Hematopoietic multipotent progenitor cell treated with erythropoietin and hydrocortisone succinate and interleukin-3 and kit ligand, for 15 days (in vitro differentiated cells): ENCODE measurements at places on chromosomes 3 and 15.
A peak's percentile ranks its signal among the peaks of the same experiment; 100 is the strongest.

- DNase-seq, result no peak
These were observed 421.9 kb downstream of the MECOM start for GRCh38 chr3:169241630-169241990.

DNA sequence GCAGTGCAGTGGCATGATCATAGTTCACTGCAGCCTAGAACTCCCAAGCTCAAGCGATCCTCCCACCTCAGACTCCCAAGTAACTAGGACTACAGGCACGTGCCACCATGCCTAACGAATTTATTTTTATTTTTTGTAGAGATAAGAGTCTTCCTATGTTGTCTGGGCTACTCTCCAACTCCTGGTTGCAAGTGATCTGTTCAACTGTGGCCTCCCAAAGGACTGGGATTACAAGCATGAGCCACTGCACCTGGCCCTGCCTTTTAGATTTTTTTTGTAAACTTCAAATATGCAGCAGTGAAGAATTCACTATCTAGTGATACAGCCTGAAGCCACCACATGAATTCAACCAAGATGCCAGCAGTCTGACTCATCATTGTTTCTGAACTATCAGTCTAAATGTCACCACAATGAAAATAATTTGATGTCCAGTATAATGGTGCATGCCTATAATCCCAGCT, 32.7 kb downstream of the UBXN7 start:
- DNase-seq, result peak; percentile 31

GRCh38 chr15:81901319-81901718, 144.5 kb downstream of the MEX3B start:
- DNase-seq, result no peak

- DNase-seq, result no peak
These were observed 27.4 kb upstream of the FOXB1 start for GRCh38 chr15:59976480-59977271.

DNA sequence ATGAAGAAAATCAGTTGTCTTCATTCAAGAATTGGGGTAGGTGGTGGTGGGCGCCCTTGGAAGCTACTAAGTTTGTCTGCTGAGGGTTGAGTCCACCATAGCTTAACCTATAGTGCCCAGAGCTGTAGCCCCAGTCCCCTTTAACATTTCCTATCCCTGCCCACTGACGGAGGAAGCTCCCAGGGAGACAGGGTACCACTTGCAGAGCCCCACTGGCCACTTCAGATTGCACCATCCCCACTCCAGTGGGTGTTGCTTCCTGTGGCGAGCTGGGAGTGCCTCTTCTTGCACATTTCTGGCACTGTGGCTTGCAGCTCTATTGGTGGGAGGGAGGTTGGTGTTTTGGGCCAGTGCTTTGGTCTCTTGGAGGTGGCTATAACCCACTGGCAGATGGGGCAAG, 2.7 kb downstream of the PXYLP1 start:
- no peak for DNase-seq

DNA sequence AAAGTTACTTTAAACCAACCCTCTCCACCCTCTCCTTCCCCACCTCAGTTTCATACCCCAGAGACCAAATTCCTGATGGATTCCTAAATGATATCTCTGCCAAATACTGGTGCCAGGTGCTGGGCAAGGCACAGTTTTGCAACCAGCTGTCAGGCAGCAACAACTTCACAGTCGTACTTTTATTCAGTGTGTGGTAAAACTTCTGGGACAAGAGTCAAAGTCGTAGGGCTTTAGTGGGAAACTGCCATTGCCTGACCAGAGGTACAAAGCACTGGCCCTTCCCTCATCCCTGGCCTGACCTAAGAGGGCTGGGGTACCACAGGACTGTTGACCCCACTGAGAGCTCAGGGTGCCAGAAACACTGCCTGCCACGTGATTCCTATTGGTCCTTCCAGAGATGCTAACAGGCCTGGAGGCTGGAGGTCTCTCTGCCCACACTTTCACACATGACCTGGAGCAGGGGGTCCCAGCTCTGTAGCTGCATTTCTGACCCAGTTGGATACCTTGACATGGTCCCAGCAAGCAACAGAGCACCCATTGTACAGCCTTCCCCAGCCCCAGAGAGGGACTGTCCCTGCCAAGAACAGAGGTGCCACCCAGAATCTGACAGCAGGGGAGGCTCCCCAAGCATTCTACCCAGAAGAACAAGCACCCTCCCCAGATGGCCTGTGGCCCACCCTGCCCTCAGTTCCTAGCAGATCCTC, 59.9 kb downstream of the LIPC start:
- DNase-seq, result no peak

GRCh38 chr15:26191193-26191592, 328.1 kb upstream of the ATP10A start:
- DNase-seq, result no peak

DNA sequence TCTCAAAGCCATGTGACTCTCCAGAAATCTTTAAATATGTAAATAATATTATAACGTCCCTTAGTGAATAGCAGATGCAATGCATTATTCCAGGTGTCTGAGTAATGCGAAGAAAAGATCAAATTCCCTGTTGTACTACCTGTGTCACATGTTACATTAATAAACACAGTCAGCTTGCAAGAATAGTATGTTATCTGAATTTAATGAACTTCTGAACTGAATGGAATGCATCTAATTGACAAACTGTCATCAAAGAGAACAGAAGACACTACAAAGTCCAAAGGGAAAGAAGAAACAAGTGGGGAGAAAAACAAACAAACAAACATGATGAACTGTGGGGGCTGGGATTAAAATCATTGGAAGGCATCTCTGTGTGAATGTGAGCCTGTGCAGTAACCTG, 508.8 kb downstream of the LPP start:
- DNase-seq, result no peak

- no peak for DNase-seq
These were observed 620.3 kb upstream of the AGTR1 start for GRCh38 chr3:148077318-148077923.

DNA sequence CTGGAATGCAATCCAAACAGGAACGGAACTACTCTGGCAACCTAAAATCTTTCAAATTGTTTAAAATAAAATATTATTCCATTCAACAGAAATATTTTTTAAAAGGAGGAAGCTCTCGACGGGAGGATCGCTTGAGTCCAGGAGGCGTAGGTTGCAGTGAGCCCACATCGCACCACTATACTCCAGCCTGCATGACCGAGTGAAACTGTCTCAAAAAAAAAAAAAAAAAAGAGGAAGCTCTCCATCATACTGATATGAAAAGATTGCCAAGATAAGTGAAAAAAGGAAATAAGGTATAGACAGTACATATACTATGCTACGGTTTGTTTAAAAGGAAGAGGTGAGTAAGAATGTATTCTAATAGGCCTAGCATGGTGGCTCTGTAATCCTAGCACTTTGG, 3.6 kb downstream of the RAD18 start:
- DNase-seq, result no peak

- no peak for DNase-seq
These were observed 55.8 kb downstream of the HHLA2 start for GRCh38 chr3:108352176-108352575.

DNA sequence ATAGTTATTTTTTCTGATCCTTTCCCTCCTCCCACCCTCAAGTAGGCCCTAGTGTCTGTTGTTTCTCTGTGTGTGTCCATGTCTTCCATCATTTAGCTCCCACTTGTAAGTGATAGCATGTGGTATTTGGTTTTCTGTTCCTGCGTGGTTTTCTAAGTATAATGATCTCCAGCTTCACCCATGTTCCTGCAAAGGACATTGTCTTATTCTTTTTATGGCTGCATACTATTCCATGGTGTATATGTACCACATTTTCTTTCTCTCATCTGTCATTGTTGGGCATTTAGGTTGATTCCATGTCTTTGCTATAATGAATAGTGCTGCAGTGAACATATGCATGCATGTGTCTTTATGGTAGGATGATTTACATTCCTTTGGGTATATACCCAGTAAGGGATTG, 145.7 kb upstream of the NR2E3 start:
- no peak for DNase-seq

- DNase-seq, result no peak
These were observed 1.1 kb downstream of the TICRR start for GRCh38 chr15:89576417-89576773.

DNA sequence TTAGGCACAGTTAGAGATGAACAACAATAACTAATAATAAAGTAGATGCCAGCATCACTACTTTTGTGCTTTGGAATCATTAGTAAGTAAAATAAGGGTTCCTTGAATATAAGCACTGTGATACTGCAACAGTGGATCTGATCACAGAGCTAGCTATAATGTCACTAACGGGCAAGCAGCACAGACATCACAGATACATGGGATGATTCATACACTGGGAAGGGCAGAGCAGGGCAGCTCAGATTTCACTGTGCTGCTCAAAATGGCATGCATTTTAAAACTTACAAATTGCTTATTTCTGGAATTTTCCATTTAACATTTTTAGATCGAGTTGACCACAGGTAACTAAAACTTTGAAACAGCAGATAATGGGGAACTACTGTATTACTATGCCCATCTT, 476.6 kb downstream of the FHIT start:
- DNase-seq, result no peak

GRCh38 chr3:65978116-65978515, 60.6 kb downstream of the MAGI1 start:
- DNase-seq, result no peak

GRCh38 chr15:68276668-68277067, 877 bp upstream of the FEM1B start:
- DNase-seq, result no peak

DNA sequence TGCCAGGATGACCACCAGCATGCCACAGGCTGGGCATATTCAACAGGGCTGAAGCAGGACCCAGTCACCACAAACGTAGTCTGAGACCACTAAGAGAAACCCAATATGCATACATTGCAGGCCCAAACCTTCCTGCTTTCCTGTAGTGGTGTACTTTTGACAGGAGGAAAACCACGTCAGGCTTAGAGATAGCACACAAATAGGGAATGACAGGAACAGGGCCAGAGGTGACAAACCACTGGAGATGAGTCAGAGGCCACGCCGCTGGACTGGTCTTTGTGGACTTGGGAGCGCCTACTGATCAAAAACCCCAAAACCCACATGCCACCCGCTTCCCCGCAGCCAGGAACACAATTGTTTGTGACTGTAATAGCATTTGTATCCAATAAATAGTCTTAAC, 3.6 kb upstream of the EFCAB12 start:
- no peak for DNase-seq

DNA sequence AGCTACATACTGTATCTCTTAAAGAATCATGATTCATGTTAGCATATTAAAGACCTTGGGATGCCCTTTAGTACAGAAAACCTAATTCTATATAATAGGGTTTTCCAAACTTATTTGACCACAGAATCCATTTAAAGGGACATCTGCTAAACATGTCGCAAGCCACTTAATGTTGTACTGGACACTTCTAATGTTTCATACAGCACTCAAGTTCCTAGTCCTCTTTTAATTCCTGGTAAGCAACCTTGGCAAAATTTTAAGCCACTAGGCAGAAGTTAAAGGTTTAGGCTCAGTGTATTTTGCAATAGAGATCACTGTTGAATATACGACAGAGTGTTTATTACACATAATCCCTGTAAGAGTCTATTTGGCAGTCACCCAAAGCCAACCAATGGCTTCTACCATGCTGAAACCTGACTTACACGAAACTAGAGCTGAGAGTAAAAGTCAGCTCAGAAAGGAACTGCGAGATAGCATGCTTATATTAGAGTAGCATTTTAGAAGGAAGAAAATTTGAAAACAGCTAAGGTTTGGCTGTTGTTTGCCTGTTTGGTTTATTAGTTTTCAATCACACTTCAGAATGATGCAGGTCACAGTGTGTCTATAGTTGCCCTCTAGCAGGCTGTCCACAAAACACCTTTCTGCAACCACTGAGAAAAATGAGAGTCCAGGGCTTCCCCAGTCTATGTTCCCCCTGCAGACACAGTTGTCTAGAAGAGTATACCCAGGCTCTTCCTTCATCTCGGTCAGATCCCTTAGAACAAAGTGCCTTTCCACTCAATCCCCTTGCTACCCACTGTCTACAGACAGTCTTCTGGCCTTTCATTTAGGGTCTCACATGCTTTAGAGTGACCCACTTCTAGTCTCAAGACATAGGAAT, 104.4 kb downstream of the FMN1 start:
- DNase-seq, result no peak

DNA sequence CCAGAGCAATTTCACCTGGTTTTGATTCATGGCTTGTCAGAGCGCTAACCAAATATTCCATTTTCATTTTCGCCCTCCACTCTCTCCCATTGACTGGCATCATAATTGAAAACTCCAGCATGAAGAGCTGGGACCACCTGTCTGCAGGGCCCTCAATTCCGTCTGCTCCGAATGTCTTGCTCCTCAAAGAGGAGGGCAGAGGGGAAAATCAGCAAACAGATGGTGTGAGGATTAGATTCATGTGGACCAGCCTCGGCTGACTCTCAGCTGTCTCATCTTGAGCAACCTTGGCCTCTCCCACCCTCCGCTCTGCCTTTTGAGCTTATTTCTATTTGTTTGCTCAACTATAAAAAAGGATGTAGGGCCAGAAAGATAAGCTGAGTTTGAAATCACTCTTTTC, 512.2 kb upstream of the PPP2R3A start:
- DNase-seq, result no peak

- DNase-seq, result no peak
These were observed 297.6 kb downstream of the VPS13C start for GRCh38 chr15:61762676-61763075.

- DNase-seq, result no peak
These were observed 7.7 kb upstream of the FGD5 start for GRCh38 chr3:14810801-14811661.

GRCh38 chr3:50340448-50341329, at the start of gene RASSF1:
Gene RASSF1, minus strand, starts transcription at chr3:50340836. Its CDS starts 31 bp downstream, at chr3:50340805.
- peak; percentile 77 for DNase-seq

DNA sequence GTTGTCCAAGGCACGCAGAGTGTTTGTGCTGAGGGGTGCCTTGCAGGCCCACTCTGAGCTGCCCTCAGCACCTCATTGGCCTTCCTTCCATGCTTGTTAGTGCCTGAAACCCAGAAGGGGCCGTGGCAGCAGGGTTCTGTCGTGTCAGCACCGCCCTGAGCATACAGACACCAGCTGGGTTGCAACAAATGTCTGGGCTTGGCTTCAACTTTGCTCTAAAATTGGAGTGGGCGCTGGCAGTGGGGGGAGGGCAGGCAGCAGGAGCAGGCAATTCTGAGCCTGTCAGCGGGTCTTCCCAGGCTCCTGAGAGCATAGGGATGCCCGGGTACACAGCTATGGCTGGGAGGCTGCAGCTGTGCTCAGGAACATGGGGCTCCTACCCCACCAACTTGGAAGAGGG, 464.3 kb downstream of the EPHA3 start:
- no peak for DNase-seq

DNA sequence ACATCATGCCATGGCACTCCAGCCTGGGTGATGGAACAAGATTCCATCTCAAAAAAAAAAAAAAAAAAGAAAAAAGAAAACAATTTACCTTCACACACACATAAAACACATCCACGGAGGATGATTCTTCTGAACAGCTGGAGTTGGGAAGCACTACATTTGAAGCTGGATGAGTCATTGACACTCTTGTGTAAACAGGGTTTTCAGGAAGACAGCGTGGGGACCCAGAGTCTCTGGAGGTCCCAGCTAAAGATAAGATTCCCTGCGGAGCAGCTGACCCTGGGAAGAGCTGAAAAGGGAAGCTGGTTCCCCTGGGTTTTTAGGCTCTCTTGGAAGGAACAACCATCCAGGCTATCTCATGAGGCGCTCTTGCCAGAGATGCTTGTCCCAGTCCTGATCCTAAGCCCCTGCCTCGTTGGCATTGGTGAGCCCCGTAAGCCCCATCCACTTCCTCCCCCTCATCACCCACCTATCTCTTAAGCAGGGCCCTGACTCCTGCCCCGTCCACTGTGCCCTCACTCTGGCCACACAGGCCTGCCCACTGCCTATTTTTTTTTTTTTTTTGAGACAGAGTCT, 32.0 kb upstream of the FURIN start:
- DNase-seq, result no peak
